ENCODE measurements at places on chromosomes 16 and 17.

DNA sequence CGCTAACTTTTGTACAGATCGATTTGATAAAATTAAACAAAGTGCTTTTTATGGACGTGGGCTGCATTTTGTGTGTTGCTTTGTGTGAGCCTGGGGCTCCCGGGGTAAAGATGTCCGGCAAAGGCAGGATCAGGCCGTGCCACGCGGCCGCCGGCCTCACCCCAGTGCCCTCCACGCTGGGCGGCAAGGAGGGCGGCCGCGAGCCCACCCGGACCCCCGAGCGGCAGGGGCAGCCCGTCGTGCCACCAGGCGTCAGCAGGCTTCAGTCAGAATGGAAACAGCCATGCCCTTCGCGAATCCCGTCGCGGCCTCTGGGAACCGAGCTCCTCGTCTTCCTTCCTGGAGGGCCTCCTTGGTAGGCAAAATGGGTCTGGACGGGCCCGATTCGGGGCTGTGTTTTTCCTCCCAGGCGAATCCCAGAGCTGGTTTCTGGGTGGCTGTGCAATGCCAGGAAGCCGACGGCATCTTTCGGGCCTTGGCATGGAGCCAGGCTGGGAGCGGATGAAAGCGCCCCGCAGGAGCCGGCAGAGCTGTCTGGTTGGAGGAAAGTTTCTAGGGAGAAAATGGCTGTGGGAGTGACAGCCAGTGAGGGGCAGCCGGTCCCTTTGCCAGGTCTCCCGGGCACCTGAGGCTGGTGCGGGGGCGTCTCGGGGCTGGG lies 5.5 kb downstream of the SOX8 start:
- DNase-seq: no peak

DNA sequence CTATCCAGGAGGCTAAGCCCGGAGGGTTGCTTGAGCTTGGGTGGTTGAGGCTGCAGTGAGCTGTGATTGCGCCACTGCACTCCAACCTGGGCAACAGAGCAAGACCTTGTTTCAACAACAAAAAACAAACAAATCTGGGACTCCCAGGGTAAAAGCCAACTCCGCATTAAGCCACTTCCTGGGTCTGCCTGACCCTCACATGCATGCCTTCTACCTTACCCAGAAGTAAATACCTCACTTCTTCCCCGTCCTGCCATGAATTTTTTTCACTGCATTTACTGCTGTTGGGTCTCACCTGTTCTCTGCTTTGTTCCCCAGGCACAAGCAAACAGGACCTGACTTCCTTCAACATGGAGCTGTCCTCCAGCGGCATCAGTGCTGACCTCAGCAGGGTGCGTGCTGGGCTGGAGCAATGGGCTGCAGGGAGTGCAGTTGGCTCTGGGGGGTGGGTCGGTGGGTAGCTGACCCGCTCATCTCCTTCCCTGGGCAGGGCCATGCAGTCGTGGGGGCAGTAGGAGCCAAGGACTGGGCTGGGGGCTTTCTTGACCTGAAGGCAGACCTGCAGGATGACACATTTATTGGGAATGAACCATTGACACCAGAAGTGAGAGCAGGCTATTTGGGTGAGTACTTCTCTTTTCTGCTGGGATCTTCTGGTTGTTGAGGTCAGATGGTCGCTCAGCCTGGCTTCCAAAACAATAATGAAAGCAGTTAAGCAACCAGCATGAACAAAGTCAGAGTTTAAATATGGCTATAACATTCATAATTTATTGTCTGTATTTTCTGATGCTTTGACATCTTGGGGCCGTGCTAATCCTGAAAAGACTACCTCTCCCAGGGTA lies 16.4 kb downstream of the ITGAL start:
- DNase-seq: no peak

DNA sequence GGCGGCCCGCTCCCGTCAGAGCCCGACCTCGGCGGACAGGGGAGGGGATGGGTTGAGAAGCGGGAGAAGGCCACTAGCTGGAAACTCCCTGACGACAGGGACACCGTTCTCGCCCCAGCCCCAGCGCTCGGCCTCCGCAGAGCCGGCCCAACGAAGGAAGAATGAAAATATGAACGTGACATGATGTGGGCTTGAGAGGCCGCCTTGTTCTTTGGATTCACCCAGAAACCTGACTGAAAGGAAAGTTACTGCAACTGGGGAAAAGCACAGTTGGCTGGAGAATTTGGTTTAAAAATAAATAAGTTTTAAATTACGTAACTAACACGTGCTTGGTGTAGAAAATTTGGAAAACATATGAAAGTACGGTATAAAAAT lies 21.1 kb downstream of the NPTX1 start:
- no peak for DNase-seq

GRCh38 chr17:969811-970355 lies 9.7 kb downstream of the NXN start:
- DNase-seq: no peak
